ENCODE measurements at places on chromosomes 6 and 20.
A peak's percentile ranks its signal among the peaks of the same experiment; 100 is the strongest.

GRCh38 chr6:27251606-27252251 lies 4.2 kb downstream of the PRSS16 start:
- peak; percentile 34 for DNase-seq

DNA sequence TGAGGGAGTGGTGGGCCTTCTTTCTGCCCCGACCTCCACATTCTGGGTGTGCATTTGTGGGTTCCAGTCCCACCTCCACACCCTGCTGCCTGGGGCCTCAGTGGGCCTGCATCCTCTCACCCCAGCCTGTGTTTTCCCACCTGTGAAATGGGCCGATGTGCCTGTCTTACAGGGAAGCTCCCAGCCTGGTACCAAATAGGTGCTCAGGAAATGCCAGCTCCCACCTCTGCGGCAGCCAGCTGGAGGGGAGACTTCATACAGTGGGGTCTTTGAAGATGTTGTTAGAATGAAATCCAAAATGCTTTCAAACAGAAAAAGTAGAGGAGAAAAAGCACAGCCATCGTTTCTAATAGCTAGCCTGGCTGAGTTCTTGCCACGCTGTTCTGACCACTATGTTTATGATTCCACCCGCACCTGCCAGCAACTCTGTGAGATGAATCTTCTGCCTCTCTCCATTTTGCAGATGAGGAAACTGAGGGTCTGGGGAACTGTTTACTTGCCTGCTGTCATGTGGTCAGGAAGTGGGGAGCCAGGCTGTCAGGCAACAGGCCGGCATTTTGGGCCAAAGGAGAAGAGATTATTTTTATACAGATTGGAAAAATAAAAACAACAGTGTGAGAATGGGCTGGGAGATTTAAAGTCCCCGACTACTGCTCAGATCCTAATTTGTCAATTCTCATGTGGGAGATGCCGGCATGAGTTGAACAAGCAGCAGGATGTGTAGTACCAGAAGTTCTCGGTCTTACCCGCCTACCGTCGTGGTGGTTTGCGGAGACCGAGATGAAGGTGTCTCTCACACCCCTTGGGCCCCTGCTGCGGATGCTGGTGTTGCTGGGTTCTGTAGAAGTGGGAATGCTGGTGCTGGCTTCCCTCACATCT lies 4.6 kb downstream of the TMEM181 start:
- DNase-seq: no peak

DNA sequence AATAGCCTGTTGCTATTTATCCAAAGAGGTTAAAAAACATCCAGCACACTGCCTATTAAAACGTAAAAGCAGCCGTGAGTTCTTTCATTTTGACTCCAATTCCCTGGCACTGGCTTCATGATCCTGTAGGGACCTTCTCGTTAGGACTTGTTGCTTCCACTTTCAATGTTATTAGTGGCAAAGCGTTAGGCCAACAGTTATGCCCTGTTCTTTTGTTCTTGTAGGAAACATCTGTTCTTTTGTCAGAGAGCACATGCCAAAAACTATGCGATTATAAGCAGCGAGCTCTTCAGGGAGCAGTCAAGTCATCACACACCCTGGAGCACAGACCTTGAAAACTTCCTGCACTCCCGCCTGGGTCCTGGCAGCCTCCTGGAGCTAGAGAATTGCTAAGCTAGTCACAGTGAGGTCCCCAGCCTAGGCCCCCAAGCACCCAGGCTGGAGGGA lies 609.5 kb upstream of the ARID1B start:
- no peak for DNase-seq

GRCh38 chr6:93083337-93084230 lies 335.8 kb downstream of the EPHA7 start:
- no peak for DNase-seq

DNA sequence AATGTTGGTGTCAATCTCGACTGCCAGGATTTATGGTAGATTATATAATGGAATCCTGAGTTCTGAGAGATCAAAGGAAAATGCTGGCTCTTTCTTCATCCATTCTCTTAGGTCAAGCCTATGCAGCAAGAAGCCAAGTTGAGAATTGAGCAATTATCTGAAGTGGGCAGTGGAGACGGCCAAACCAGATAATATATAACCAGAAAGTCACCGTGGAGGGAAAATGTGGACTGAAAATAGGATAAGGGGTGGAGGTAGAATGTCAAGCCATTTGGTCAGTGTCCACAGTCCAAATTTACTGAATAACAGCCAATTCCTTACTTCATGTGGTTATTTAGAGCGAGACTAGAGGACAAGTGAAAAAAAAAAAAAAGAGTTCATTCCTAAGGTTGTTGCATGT lies 107.8 kb upstream of the ESR1 start:
- DNase-seq: no peak

DNA sequence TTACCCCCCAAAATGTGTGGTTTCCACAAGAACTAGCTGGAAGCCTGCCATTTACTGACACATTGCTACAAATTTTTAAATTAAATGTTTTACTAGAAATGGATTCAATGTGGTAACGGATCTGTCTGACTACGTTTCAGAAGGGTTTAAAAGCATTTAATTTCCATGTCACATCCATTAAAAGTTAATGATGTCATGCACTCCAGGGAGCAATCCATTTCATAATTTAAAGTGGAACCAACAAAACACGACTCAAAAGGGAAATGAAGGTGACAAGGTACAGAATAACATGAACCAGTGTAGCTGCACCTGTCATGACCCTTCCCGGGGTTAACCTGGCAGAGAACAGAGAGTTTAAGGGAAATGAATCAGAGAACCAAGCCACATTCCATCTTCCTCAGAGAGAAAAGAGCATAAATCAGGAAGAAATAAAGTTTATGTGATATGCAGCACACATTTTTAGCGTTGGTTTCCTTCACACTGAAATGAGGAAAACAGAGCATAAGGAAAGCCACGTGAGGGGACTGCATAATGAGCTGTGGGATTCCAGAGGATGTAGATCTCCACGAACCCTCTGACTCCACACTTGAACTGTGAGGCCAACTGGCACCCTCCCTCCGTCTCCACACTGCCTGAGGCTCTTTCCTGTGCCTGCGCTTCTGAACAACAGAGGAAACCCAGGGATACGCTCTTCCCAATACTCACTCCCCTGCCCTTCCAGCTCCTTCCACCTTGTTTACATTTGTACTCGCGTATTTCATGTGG lies 170.3 kb upstream of the AHI1 start:
- DNase-seq: no peak

All from activated CD8-positive, alpha-beta memory T cell treated with anti-CD3 and anti-CD28 coated beads for 1 hour (primary cell).